ENCODE measurements at places on chromosomes 7 and 10.

DNA sequence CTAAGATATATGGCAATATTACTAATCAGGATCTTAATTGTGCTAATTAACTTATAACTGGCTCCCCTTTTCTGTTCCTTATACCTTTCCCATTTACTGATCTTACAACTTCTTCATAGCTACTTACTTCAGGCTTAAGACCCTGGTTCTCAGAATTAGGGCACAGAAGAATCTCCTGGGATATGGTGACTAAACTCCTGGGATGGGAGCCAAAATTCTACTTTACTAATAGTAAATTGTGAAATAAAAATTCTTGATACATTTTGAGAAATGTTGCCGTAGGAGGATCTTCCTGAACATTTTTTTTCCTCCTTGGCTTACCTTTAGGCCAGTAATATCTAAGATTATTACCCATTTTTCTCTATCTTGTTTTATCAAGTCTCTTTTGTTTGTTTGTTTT lies 309.5 kb downstream of the ATRNL1 start:
- no peak for DNase-seq

DNA sequence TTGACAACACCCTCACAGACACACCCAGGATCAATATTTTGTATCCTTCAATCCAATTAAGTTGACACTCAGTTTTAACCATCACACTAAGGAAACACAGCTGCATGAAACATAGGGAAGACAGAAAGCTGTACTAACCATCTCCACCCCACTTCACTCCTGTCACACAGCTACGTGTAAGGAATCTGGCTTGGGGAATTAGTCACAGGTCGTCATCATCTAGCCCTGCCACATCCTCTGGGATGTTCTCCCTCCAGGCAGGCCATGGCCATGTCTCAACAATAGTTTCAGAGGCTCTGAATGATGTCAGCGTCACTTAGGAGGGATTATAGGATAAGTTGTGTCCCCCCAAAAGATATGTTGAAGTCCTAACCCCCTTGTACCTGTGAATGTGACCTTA lies 10.8 kb upstream of the SEMA3C start:
- no peak for DNase-seq

DNA sequence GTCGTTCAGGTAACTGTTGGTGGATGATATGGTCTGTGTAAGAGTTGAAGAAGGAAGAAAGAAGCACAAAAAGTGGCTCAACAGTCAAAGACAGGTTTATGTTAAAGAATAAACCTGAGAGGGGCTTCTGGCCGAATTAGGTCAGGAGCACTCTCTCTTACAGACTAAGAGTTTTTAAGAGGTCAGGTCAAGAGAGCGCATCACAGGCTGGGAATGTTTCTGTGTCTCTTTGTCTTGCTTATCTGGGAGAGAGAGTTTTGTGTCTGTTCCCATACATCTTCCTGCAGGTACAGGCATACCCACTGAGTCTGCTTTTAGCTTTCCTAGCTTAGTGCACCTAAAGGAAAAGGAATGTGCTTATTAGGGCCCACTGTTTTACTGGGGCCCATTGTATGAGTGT lies 22.2 kb upstream of the PRPF18 start:
- DNase-seq, result no peak

GRCh38 chr10:27792216-27792615 lies 46.6 kb upstream of the MKX start:
- DNase-seq, result no peak

DNA sequence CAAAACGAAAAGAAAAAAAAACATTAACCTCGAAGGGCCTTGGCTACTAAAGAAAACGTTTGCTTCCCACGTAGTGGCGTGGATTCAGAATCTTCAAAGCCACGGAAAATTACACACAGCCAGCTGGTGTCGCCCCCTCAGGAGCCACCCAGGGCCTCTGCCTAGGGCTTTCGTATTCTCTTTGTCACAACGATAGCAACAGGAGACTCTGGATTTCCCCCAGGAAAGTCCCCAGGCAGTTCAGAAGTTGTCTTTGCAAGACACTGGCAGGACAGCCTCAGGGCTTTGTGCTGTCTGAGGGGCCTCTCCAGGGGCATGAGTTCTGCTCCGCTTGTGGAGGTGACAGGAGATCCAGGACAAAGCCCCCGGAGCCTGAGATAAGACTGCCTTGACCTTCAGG lies 150.2 kb upstream of the INSYN2A start:
- DNase-seq, result no peak

GRCh38 chr7:3156508-3156907 lies 112.8 kb upstream of the CARD11 start:
- no peak for DNase-seq

DNA sequence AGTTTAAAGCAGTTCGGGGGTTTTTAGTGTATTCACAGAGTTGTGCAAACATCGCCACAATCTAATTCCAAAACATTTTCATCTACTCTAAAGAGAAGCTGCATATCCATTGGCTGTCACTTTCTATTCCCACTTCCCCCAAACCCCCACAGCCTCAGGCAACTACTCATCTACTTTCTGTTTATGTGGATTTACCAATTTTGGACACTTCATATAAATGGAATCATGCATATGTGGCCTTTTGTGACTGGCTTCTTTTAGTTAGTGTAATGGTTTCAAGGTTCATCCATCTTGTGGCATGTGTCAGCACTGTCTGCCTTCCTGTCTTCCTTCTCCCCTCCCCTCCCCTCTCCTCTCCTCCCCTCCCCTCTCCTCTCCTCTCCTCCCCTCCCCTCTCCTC lies 78.5 kb upstream of the FZD1 start:
- no peak for DNase-seq

- no peak for DNase-seq
Observed at GRCh38 chr7:31882187-31882586, 188.0 kb downstream of the PDE1C start.

DNA sequence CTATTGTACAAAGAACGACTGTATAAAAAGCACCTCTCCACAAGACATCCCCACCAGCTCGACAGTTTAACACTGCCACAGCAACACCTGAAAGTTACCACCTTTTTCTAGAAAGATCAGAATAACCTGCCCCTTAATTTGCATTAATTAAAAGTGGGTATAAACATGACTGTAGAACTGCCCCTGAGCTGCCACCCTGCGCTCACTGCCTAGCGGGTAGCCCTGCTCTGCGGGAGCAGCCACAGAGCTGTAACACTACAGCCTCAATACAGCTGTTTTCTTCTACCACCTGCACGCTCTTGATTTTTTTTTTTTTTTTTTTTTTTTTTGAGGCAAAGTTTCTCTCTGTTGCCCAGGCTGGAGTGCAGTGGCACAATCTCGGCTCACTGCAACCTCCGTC lies 140.9 kb downstream of the PARD3 start:
- DNase-seq, result no peak

GRCh38 chr10:33556620-33557019 lies 222.2 kb upstream of the NRP1 start:
- DNase-seq, result no peak

DNA sequence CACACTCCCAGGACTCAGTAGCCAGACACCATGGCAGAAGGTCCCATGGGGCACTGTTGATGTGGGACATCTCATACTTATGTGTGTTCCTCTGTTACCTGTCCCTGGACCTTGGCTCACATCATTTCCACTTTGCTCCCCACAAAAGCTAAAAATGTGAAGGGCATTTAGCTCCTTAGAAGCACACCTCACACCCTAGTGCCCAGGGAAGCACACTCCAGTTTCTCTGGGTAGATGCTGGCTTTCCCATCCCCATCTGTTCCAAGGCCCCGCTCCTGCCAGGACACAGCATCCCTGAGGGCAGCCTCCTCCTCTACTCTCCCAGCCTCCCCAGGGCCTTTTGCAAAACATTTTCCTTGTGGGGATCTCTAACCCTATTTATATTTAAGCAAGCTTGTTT lies 572.4 kb upstream of the MGMT start:
- peak; percentile 9 for DNase-seq

DNA sequence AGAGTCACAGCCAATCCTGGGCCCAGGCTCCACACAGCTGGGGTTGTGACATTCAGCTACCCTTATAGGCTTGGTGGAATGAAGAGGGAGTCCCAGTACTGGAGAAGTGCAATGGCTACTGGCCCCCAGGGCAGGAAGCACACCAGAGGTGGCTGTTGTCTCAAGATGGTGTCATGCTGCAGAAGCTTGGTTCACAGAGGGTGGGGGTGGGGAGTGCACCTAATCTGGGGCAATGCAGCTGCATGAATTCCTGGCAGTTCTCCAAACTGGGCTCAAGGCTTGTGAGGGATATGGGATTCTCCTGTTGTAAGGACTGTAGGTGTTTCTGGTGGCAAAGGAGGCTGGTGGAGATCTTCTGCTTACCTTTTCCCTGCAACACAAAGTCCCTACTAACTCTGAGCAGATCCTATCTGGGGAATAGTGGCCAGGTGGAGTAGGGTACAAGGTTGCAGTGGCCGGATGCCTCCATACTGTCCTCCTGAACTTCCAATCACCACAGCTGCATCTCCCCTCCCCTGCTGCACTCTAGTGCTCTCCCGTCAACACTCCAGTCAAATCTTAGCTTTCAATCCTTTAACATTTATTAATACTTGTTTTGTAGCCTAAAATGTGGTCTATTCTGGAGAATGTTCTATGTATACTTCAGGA lies 27.4 kb upstream of the PLA2G12B start:
- DNase-seq, result no peak

GRCh38 chr10:60848680-60849079 lies 70.4 kb downstream of the CDK1 start:
- DNase-seq, result no peak

GRCh38 chr7:91068136-91068795 lies 196.0 kb upstream of the FZD1 start:
- no peak for DNase-seq

- DNase-seq, result no peak
Observed at GRCh38 chr10:46534828-46535524, 21.5 kb downstream of the GPRIN2 start.

GRCh38 chr7:108284349-108285002 lies 154.3 kb upstream of the LAMB4 start:
- DNase-seq, result no peak

- DNase-seq, result peak; percentile 54
Observed at GRCh38 chr7:150428671-150429451, 21.6 kb upstream of the GIMAP8 start.

DNA sequence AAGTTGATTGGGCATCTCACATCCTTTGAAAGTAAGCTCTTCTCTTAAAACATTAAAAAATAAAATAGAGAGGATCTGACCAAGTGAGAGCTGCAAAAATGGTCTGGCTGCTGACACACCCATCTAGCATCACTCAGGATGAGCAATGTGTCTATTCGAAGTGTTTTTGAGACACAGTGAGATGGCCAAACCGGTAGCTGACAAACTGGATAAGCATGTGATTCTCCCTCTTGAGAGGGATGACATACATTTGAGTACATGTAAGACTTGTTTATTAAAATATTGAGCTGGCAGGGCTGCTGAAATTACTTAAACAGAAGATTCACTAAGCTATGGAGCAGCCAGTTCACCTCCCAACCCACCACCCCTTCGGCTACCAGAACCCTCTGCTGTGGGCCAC lies 333.9 kb downstream of the ADRA2A start:
- DNase-seq, result no peak

DNA sequence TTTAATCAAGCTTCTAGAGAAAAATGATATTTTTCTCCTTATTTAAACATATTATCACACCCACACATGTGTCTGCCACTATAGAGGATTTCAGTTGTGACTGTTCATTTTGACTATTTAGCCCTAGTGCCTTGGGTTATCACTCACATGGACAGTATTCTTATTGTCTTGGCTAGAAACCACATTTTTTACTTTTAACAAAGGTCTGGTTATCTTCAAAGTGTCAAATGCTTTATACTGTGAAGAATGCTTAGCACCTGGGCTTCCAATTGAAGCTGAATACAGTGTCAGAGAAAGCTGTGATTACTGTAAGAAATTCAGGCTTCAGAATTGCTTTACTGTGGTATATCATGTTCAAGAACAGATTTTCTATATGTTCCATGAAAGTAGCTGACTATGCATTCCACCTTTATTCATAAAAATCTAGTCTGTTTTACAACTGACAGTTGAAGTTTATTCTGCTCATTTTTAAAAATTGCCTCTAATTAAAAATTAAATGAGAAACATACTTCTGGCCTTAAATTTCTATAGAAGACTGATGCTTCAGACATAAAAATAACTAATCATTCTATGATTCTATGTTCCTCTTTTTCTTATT lies 278.6 kb downstream of the SEMA3D start:
- no peak for DNase-seq

- DNase-seq, result peak; percentile 50
Observed at GRCh38 chr7:134886353-134887057, 99.8 kb upstream of the AGBL3 start.

DNA sequence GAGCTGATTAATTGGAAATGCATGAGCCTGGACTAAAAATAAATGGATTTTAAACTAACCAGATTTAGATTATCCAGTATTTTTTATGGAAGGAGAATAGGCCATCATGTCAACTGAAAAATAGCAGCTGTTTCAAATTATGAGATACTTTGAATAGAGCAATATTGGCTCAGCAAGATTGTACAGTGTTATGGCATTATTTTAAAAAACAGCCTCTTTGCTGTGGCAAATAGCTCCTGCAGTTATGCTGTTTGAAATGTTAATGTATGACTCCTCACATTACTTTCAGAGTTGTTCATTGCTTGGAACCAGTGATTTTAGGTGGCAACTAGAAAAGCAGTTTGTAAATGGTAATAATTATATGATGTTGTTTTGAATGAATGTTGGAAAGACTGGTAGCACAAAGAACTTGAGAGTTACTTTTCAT lies 244.5 kb downstream of the KIAA1217 start:
- no peak for DNase-seq

GRCh38 chr7:116162992-116163391 lies 47.3 kb upstream of the TES start:
- DNase-seq, result no peak

DNA sequence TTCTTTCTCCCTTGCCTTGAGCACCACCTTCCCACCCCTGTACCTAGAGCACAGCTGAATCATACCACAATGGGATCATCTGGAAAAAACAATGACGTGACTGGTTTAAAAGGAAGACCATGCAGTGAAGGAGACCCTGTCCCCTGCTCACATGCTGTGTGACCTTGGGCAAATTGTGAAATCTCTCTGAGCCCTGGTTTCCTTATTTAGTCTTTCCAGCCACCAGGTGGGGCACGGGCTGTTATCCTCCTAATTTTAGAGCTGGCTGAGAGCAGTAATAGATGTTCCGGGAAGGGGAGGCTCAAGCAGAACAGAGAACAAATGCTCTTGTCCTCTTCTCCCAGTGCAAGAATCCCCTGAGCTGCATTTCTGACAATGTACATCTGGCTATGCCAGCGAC lies 198.3 kb downstream of the RPS24 start:
- peak; percentile 47 for DNase-seq

GRCh38 chr7:81294897-81295515 lies 376.2 kb upstream of the SEMA3C start:
- DNase-seq, result no peak

GRCh38 chr10:35089611-35090161 lies 455 bp downstream of the CUL2 start:
- DNase-seq, result no peak

DNA sequence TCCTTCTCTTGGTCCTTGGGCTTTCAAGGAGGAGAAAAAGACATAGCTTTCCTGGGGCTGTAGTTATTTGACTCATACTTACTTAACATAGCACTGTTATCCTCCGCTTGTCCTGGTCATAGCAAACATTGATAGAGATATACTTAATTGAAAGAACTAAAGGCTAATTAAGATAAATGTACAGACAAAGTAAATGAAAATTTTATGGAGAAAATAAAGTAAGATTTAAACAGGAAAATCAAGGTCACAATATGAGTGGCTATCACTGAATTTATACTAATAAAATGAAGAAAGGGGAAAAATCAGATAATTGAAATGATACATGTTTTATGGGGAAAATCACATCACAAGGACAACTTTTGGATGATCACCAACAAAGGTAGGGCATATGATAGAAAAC lies 849.7 kb downstream of the GRM8 start:
- no peak for DNase-seq

- no peak for DNase-seq
Observed at GRCh38 chr7:148852272-148852671, 31.8 kb downstream of the EZH2 start.

- DNase-seq, result no peak
Observed at GRCh38 chr7:113100121-113100603, 13.5 kb upstream of the GPR85 start.
